SK-N-DZ (cell line): ENCODE measurements at places on chromosomes 16 and 17.

DNA sequence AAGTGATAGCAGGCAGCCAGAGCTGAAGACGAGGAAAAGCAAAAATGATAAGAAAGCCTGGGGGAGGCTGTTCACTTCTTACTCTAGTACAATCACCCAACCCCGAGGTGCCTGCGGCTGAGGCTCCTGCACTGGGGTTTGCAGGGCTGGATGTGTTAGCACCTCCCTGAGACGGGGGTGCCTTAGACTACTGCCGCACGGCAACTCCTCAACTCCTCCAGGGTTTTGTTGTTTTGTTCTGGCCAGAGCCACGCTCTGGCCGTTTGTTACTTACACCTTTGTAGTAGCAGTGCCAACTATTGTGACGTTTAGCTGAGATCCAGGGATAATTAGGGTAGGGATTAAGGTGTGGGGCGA is 51.5 kb downstream of the LDHD start:
- DNase-seq = no peak

DNA sequence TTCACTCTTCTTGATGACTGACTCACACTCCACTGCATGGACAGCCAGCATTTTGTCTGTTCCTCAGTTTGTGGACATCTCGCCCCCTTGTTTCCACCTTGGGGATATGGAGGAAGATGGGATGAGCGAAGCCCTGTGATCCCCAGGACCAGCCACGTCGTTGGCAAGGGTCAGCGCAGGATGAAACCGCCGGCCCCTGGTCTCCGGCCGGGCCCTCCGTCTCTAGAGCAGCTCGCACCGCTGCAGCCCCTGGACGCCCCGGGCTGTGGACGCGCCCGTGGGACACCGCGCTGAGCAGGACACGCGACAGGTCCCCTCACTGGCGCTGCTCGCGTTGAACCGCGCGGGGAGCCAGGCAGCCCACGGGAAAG is 604 bp upstream of the ZC3H18 start:
- no peak for DNase-seq

DNA sequence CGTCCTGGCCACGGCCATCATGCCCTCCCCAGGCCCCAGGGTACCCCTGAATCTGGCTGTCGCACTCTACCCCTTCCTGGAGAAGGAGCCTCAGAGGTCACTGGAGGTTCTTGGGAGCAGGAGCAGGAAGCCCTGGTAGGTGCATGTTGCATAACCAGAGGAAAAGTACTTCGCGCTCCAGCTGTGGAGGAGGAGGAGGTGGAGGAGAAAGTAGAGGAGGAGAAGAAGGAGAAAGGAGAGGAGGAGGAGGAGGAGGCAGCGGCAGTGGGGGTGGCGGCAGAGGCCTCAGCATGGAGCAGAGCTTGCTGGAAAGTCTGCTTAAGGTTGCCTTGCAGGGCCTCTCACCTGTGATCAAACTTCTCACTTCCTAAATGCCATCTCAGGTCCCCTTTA is 61.8 kb downstream of the BAIAP2 start:
- DNase-seq = no peak

DNA sequence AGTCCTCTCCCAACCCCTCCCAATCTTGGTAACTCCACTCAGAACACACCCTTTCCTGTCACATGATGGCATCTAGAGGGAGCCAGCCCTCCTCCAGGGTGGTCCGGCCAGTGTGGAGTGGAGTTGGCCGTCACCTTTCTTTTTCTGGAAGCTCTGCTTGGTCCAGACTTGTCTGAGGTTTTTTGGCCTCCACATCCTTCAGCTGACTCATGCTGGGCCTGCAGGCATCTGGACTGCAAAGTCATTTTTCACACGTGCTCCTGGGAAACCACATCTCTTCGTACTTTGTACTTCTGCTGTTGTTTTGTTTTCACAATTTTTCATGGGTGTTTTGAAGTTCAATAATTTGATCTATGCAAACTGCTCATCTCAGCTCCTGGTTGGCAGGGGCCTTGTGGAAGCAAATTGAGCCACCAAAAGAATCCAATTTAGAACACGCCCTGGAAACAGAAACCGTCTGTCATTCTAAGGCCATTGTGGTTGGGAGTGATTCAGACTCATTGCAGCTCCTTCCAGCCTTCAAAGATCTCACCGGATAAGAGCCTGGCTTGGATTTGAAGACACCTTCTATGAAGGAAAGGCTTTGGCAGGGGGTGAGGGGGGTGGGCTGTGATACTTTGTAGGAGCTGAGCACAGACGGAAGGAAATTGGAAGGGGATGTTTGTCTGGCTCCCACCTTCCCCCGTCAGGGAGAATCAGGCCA is 42.4 kb upstream of the NF1 start:
- no peak for DNase-seq

GRCh38 chr16:83118365-83118764 is 491.6 kb downstream of the CDH13 start:
- no peak for DNase-seq

- DNase-seq = no peak
These were observed 29.9 kb downstream of the KCNJ16 start for GRCh38 chr17:70104791-70105523.

GRCh38 chr17:5753421-5753820 is 169.1 kb upstream of the NLRP1 start:
- no peak for DNase-seq

- DNase-seq = no peak
These were observed 109.0 kb downstream of the SYCE1L start for GRCh38 chr16:77308163-77308561.

DNA sequence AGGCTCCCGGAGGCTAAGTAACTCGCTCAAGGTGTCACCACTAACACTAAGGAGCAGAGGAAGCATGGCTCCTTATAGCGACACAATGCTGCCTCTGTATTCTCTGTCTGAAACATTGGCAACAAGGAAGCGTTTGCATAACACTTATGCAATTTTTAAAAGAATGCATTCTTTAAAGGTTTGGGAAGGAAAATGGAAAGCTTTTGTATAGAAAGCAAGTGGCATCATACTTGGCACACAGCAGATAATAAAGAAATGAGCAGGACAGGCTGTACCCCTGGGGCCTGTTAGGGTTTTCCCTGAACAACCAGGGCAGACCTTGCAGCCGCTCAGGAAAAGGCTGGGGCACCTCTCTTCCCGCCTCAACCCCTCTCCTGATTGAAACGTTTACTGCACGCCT is 36.9 kb downstream of the PPL start:
- no peak for DNase-seq

- DNase-seq = no peak
These were observed 246.8 kb downstream of the RBFOX1 start for GRCh38 chr16:7579454-7579853.

DNA sequence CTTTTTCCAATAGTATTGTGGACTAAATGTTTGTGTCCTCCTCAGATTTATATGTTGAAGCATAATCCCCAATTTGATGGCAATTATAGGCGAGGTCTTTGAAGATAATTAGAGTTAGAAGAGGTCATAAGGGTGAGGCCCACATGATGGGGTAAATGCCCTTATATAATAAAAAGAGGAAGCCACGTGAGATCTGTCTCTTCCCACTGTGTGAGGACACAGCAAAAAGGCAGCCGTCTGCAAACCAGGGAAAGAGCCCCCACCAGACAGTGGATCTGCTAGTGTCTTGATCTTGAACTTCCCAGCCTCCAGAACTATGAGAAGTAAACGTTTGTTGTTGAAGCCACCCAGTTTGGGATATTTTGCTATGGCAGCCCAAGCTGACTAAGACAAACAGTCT is 76.0 kb downstream of the LYRM1 start:
- no peak for DNase-seq
